SK-N-DZ (cell line): ENCODE measurements at places on chromosomes 16 and 17.

GRCh38 chr17:74427048-74427762, 4.7 kb upstream of the GPRC5C start:
- DNase-seq = no peak

- peak; percentile 99 for DNase-seq
Measured at GRCh38 chr17:33447090-33447489, 154.0 kb upstream of the ASIC2 start.

- DNase-seq = no peak
Measured at GRCh38 chr17:7644775-7645174, 6.0 kb upstream of the ATP1B2 start.

GRCh38 chr17:54544249-54544648, 356.4 kb upstream of the TOM1L1 start:
- DNase-seq = peak; percentile 84

- DNase-seq = peak; percentile 53
Measured at GRCh38 chr17:54956791-54957190, 11.7 kb downstream of the COX11 start.

GRCh38 chr16:58411336-58411735, 19.1 kb downstream of the GINS3 start:
- DNase-seq = no peak

DNA sequence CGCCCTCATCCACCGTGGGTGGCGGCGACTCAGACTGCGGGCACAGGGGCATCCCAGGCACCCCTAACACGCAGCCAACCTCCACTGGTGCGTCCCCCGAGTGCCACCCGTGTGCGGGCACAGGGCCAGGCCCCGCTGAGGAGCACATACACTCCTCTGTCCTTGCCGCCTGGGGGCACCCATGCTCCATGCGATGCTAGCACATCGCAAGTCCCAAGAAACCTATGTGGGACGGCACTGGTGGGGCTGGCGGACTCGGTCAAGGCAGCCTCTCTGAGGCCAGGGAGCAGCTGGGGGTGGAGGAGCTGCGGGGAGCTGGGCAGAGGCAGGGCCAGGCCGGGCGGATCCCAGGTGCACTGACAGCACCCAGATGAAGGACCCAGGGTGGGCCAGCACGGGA, 4.0 kb downstream of the ZNF598 start:
- DNase-seq = no peak

DNA sequence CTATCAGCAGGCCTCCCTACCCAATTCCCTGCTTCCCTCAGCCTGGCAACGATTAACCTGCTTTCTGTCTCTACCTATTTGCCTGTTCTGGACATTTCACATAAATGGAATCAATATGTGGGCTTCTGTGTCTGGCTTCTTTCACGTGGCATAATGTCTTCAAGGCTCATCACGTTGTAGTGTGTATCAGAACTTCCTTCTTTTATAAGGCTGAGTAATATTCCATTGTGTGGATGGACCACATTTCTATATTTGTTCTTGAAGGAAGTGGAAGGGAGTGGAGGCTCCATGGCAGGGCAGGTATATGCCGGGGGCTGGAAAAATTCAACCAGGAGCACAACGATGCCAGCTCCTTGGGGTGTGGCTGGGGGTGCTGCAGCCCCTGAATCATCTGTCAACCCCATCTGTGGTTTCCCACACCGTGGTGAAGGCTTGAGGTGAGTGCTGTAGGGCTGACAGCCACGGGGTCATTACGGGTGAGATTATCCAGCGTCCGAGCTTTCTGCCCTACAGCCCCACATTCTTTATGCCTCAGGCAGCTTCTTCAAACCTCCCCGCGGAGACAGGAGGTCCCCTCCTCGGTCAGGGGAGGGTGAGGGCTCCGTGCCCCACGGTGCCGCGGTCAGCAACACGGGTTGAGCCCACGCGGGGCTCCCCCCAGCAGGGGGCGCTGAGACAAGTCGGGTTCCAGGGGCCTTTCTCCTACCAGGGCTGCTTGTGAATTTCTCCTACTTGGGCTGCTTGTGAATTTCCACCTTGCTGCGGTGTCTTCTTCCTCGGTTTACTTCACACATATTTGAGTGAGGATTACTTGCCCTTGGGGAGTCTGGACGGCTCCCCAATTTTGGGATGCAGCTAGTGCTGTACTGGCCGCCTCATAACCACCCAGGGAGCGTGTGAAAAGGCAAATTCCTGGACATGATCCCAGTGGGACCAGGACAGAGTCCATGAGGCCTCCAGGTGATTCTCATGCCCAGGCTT, 18.3 kb upstream of the WFIKKN2 start:
- peak; percentile 51 for DNase-seq

DNA sequence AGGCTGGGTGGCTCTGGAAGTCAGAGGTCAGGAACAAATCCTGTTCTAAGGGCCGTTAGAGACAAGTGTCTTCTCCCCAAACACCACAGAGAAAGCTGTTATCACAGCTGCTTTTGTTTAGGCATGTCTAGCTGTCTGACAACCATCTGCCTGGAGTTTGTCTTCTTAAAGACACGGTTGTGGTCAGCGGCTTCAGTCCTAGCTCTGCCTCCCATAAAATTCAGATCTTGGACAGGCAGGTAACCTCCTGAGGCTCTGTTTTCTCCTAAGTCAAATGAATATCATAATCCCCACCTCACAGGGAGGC, 2.3 kb upstream of the ITGA3 start:
- no peak for DNase-seq

DNA sequence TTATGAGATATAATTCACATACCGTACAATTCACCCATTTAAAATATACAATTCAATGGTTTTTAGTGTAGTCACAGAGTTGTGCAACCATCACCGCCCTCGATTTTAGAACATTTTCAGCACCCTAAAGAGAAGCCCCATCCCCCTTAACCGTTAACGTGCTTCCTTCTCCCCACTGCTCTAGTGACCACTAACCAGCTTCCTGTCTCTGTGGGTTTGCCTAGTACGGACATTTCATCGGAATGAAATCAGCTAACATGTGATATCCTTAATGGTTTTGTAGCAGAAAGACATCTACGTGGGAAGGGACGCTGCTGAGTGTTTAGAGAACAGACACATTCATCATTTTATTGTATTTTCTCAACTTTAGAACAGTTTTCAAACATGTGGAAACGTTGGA, 80.8 kb upstream of the HSBP1 start:
- DNase-seq = no peak

GRCh38 chr16:77967054-77967904, 55.1 kb upstream of the CLEC3A start:
- no peak for DNase-seq
